ENCODE measurements at places on chromosomes 11 and 22.

DNA sequence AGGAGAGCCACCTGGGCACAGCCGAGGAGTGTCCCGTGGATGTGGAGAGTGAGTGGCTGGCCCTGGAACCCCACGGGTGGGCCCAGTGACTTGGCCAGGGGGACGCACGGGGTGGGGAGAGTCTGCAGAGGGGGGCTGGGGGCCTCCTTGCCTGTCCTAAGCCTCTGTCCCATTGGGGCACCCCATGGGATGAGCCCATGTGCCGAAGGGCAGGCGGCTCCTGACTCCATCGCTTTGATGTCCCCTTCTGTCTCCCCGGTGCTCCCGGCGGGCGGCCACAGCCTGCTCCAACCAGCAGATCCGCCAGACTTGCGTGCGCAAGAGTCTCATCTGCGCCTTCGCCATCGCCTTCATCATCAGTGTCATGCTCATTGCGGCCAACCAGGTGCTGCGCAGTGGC is 9.4 kb downstream of the CABP7 start:
- H3K36me3 ChIP-seq, result no peaks in the 10 kb centered on the region
- DNase-seq, result no peak
- H3K4me3 ChIP-seq, result no peak overlapping the region
- H3K27ac ChIP-seq, result no peak overlapping the region
- H3K4me1 ChIP-seq, result no peaks in the 10 kb centered on the region
- H3K27me3 ChIP-seq, result no peaks in the 10 kb centered on the region

DNA sequence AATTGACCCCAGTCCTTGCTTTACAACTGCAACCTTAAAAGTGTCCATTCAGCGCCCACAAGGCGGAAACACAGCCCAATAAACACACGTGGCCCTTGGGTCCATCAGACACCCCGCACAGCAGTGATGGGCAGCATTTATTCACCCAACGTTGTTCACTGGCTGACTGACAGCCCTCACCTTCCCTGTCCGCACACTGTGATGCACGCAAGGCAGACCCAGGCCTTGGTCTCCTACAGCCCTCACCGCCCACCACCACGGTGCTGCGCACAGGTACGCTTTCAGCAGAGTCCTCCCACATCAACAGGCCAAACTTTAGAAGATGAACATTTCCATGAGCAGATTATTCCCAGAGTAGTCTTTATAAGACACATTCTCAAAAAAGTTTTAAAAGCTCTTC is 20.7 kb upstream of the PHLDA2 start:
- peak overlapping the region; percentile 31 for H3K27ac ChIP-seq
- H3K36me3 ChIP-seq, result peaks cover 17% of the 10 kb centered on the region
- no peak overlapping the region for H3K4me3 ChIP-seq
- no peaks in the 10 kb centered on the region for H3K27me3 ChIP-seq

- peak; percentile 61 for DNase-seq
- peak overlapping the region; percentile 98 for H3K4me3 ChIP-seq
- peaks cover 40% of the 10 kb centered on the region for H3K4me1 ChIP-seq
- peaks cover 13% of the 10 kb centered on the region for H3K36me3 ChIP-seq
- no peaks in the 10 kb centered on the region for H3K27me3 ChIP-seq
- peak overlapping the region; percentile 97 for H3K27ac ChIP-seq
These were observed 902 bp downstream of the MUS81 start for GRCh38 chr11:65861165-65861505.

DNA sequence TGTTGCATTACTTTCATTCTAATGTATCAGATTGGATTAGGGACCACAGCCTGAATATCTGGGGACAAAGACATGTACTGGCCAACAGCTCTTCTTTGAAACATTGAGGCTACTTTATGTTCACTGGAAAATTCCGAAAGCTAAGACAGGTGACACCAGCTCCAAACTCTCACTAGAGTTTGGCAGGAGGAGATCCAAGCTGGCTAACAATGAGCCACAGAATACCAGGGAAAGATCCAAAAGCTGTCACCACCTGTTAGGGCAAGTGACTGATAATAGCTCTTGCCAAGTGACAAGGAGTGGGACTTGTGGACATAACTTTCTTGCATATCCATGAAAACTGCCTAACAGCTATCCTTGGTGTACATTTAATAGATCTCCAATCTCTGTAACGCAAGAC is 333.3 kb downstream of the TTC28 start:
- no peaks in the 10 kb centered on the region for H3K36me3 ChIP-seq
- H3K4me3 ChIP-seq, result no peak overlapping the region
- no peak overlapping the region for H3K27ac ChIP-seq
- no peaks in the 10 kb centered on the region for H3K4me1 ChIP-seq
- peaks cover 34% of the 10 kb centered on the region for H3K27me3 ChIP-seq

DNA sequence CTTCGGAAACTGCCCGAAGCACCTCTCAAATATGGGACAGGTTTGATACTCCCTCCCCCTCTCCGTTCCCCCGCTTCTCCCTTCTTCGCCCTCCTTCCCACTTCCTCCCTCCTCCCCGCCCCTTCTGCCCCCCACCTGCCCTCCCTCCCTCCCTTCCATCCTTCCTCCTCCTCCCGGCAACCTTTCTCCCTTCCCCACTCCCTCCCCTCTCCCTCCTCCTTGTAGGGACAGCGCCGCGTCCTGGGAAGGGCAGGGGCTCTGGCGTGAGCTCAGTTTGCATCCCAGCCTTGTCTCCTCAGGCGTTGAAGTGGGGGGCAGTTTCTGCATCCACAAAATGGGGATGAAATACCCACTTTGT is 6.1 kb upstream of the NFAM1 start:
- H3K27ac ChIP-seq, result no peak overlapping the region
- no peak for DNase-seq
- no peak overlapping the region for H3K4me3 ChIP-seq
- no peaks in the 10 kb centered on the region for H3K36me3 ChIP-seq
- no peaks in the 10 kb centered on the region for H3K4me1 ChIP-seq

GRCh38 chr11:114060392-114061047 is 1.0 kb downstream of the ZBTB16 start:
- H3K27ac ChIP-seq, result no peak overlapping the region
- peaks cover 2% of the 10 kb centered on the region for H3K27me3 ChIP-seq
- H3K4me3 ChIP-seq, result peak overlapping the region; percentile 90
- peak; percentile 70 for DNase-seq
- peaks cover 31% of the 10 kb centered on the region for H3K4me1 ChIP-seq

GRCh38 chr22:48417225-48418070 is 1410.2 kb downstream of the BRD1 start:
- no peaks in the 10 kb centered on the region for H3K36me3 ChIP-seq
- no peak overlapping the region for H3K4me3 ChIP-seq
- H3K4me1 ChIP-seq, result no peaks in the 10 kb centered on the region
- peaks cover 39% of the 10 kb centered on the region for H3K27me3 ChIP-seq
- DNase-seq, result peak; percentile 20
- H3K27ac ChIP-seq, result no peak overlapping the region

DNA sequence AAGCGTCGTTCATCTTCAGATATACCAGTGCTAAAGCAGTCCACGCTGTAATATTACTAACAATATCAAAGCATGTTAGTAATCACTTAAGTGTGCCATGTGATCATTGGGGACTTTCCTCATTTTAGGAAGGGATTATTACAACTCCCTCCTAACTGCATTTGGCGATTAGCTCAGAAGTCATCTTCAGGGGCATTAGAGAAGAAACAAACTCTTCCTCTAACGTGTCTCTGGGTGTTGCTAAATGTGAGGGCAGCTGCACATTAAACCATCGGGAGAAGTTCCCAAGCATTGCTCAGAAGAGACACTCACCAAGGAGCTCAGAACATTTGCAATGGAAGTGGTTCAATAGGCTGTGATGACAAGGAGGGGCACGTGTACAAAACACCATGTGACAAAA is 17.2 kb downstream of the TESMIN start:
- no peaks in the 10 kb centered on the region for H3K36me3 ChIP-seq
- no peaks in the 10 kb centered on the region for H3K4me1 ChIP-seq

GRCh38 chr11:64863391-64864060 is 14.9 kb downstream of the EHD1 start:
- peaks cover 69% of the 10 kb centered on the region for H3K4me1 ChIP-seq
- H3K27me3 ChIP-seq, result no peaks in the 10 kb centered on the region
- H3K36me3 ChIP-seq, result peaks cover 6% of the 10 kb centered on the region
- H3K27ac ChIP-seq, result peak overlapping the region; percentile 88
- H3K4me3 ChIP-seq, result peak overlapping the region; percentile 75
- DNase-seq, result no peak

DNA sequence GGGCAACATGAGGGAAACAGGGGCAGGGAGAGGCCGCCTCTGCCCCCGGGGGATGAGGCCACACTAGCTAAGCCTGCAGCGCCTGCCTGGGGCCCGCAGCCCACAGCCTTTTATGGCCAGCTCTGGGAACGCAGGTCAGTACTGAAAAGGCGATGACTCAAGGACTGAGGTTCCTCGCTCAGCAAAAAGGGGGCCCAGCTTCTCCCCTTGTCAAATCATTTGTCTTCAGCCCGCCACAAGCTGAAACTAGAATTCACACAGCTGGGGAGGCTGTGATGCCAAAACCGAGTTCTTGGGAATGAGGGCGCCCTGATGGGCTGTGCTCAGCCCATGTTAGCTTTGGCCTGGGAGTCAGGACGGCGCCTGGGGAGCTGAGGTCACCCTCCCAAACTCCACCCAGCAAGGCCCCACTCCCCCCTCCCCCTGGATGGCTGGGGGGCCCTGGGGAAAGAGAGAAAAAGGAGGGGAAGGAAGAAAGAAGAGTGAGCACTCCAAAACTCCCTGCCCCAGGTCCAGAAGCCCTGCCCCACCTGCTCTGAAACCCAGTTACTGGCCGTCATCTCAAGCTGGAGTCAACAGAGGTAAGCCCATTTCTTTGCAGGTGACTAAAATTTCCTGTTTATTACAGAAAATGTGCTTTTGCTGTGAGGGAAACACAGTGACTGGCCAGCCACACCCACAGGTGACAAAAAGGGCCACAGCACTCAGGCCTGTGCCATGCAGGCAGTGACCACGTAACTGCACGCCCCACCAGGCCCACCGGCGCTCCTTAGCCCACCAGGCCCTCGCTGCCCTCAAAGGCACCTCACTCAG is 13.7 kb downstream of the EHD1 start:
- H3K4me3 ChIP-seq, result peak overlapping the region; percentile 75
- peaks cover 69% of the 10 kb centered on the region for H3K4me1 ChIP-seq
- DNase-seq, result no peak

DNA sequence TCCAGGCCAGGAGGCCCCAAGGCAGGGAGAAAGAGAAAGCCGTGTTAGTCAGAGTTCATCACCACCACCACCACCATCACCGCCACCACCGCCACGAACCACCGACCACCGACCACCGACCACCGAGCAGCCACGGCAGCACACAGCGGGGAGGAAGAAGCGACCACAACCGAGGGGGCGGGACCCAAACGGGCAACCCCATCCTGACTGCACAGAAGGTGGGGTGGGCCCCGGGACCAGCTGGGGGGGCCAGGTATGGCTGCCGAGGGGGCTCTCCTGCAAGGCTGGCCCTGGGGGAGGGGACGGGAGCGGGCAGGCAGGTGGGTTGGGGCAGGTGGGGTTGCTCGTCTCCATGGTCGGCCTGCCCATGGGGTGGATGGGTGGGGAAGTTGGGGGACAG is 34.2 kb downstream of the SYT7 start:
- no peak for DNase-seq
- no peaks in the 10 kb centered on the region for H3K36me3 ChIP-seq
- H3K4me1 ChIP-seq, result no peaks in the 10 kb centered on the region
- H3K27me3 ChIP-seq, result peaks cover 15% of the 10 kb centered on the region
- no peak overlapping the region for H3K27ac ChIP-seq

DNA sequence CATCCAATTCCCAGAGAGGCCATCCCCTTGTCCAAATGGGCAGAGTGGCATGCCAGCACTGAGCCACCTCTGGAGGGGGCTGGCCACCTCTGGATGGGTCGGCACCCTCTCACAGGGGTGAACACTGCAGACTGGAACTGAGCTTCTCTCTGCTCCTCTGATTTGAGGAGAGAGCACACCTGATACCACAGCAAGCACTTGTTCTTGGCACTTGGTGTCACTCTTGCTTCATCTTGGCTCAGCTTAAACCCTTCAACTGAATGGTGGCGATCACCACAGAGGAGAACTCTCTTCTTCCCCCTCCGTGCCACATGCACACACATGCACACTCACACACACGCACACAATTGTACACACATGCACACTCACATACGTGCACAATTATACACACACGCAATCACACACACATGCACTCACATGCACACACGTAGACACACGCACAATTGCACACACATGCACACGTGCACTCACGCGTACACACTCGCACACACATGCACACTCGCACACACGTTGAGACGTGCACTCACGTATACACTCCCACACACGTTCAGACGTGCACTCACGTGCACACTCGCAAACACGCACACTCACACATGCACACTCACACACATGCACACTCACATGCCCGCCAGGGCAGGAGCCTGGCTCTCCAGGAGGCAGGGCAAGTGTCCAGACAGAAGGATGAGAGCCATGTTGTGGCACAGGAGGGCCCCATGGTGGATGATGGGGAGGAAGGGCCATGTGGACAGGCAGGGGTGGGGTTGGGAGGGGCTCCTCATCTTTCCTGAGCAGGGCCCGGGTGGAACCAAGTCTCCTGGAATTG is 23.4 kb downstream of the OVOL1 start:
- no peak overlapping the region for H3K4me3 ChIP-seq
- no peaks in the 10 kb centered on the region for H3K4me1 ChIP-seq
- H3K36me3 ChIP-seq, result no peaks in the 10 kb centered on the region
- peaks cover 7% of the 10 kb centered on the region for H3K27me3 ChIP-seq

- no peaks in the 10 kb centered on the region for H3K4me1 ChIP-seq
- no peak overlapping the region for H3K4me3 ChIP-seq
- no peak overlapping the region for H3K27ac ChIP-seq
- H3K27me3 ChIP-seq, result peaks cover 38% of the 10 kb centered on the region
These were observed 93.8 kb downstream of the TRIM29 start for GRCh38 chr11:120044011-120044675.

GRCh38 chr22:33188326-33188725 is 130.1 kb upstream of the SYN3 start:
- no peak for DNase-seq
- no peak overlapping the region for H3K4me3 ChIP-seq
